Right kidney (tissue), 9 donors: ENCODE measurements at places on chromosomes 1 and 21.

DNA sequence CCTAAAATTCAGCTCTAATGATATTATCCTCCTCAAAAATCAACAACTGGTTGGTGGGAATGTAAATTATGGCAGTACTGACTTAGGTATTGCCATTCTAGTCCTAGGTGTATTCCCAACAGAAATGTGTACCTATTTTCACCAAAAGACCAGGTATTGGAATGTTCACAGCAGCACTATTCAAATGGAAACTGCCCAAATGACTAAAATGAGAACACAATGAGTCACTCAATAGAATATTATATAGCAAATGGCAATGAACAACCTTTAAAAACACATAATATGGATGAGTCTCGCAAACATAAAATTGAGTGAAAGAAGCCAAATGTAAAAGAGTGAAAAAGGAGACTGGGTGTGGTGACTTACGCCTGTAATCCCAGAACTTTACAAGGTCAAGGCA is 44.9 kb downstream of the GADD45A start:
- DNase-seq = no peak

GRCh38 chr1:43949678-43950077 is 2.9 kb downstream of the IPO13 start:
- no peak for DNase-seq

- DNase-seq = no peak
These were observed 28.6 kb downstream of the ATP8B2 start for GRCh38 chr1:154353966-154354365.

DNA sequence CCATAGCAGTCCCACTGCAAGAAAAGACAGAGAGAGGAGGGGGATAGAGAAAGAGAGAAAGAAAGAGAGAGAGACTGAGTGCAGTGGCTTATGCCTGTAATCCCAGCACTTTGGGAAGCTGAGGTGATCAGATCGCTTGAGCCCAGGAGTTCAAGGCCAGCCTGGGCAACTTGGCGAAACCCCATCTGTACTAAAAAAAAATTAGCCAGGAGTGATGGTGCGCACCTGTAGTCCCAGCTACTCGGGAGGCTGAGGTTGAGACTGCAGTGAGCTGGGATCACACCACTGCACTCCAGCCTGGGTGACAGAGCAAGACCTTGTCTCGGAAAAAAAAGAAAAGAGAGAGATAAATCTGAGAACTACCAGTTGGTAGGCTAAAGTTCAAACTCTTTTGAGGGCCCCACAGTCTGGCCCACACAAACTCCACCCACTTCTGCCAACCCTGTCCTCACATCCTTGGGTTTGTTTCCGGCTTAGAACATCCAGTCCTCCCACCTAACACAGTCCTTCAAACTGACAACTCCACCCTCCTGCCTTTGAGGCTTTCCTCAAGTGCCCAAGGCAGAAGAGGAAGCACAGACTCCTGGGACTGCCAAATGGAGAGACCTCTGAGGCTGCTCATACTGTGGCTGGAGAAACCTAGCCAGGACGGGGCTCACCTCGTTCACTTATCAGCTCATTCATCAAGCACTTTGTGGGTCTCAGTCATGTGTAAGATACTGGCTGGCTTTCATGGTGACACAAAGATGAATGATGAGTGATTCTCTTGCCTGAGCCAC is 20.1 kb downstream of the TFAP2E start:
- no peak for DNase-seq

GRCh38 chr1:182601913-182602312 is 2.3 kb downstream of the RGS16 start:
- DNase-seq = no peak

DNA sequence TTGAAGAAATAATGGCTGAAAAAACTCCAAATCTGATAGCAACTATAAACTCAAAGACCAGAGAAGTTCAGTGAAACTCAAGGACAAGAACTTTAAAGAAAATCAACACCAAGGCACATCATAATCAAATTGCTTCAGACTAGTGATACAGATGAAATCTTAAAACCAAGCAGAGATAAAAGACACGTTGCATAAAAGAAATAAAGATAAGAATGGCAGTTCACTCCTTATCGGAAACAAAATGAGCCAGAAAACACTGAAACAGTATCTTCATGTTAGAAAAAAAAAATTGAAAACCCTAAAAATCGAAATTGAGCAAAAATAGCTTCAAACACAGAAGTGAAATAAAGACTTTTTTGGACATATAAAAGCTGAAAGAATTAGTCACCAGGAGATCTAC is 4.6 kb upstream of the RAB4A start:
- no peak for DNase-seq

DNA sequence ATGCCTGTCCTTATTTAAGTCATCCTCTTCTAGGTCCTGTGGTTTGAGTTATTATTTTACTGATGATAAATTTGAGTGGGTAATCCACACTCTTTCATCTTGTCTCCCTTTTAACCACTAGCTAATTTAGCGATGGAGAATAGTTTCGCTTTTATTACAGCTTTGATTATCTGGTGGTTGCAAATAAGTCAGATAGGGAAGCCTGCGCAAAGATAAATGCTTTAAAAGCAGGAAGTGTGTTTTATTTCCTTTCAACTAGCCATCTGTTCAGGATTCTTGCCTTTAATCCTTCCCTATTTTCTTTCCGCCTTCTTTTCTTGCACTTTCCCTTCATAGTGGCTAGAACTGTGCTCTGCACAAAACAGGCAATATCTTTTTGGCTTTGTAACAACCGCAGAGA is 129.0 kb downstream of the TGFB2 start:
- DNase-seq = no peak

GRCh38 chr21:40187946-40188654 is 320.9 kb downstream of the PCP4 start:
- DNase-seq = no peak

- DNase-seq = no peak
These were observed 17.2 kb downstream of the OMA1 start for GRCh38 chr1:58529284-58529683.
